ENCODE measurements at places on chromosomes 7 and 10.

- no peak for DNase-seq
Observed at GRCh38 chr7:139777133-139777891, 486 bp downstream of the HIPK2 start.

- no peak for DNase-seq
Observed at GRCh38 chr7:150405584-150406311, 26.6 kb downstream of the ZNF775 start.

GRCh38 chr10:43304687-43305333, 37.9 kb upstream of the RASGEF1A start:
- DNase-seq, result no peak

DNA sequence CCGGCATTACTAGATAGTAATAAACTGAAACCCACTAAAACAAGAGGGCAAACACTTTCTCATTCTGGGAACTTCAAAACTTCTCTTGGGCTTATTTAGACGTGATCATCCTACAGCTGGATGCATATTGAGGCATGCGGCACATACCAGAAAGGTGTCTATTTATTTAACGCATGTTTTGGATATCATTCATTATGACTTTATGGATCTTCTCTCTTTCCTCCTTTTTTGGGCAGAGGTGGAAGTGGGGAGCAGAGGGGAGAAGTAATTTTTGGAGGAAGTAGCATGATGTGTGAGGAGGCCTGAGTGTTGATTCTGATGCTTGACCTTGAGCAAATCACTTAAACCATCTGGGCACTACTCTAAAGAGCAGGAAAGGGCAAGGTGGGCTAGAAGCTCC, 270.6 kb downstream of the TRIL start:
- no peak for DNase-seq

DNA sequence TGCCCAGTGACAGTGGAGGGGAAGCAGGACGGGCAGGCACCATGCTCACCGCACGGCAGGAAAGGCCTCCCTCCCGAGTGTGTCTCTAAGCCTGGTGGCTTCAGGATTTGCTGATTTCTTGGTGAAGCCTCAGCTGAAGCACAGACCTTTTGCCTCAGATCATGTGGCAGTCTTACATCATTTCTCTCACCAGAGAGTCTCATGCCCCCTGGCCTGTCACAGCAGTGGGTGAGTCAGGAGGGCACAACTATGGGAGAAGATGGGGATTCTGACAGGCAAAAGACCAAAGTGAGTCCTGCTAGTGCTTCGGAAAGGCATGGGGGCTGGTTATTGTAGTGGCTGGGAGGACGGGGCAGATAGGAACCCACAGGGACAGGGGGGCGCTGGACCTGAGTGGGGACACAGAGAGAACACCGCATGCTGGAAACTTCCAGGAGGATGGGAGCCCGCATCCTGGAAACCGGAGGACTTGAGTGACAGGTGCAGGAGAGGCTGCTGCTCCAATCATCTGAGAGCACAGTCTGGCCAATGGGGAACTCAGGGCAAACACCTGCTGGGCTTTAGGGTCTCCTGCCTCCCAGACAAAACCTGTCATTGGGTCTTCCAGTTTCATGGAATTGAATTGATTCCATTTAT, 166.8 kb downstream of the ADARB2 start:
- no peak for DNase-seq

- no peak for DNase-seq
Observed at GRCh38 chr7:134452991-134453473, 5.9 kb downstream of the AKR1B1 start.

DNA sequence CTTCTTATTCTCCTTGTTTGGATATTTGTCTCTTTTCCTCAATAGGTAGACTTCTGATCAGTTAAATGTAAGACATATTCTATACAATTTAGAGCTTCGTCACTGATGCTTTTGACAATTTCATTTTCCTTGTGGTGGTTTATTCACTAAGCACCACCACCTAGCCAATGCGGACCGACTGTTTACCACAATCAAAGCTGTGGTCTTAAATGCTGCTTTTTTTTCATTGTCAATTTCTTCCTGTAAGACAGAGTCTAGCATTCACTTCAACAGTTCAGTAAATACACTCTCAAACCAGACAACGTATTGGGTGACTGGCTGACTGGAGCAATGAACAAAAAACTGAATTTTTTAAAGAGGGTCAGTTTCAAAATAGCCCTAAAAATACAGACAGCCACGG, 239.0 kb downstream of the DNAJB6 start:
- DNase-seq, result no peak

DNA sequence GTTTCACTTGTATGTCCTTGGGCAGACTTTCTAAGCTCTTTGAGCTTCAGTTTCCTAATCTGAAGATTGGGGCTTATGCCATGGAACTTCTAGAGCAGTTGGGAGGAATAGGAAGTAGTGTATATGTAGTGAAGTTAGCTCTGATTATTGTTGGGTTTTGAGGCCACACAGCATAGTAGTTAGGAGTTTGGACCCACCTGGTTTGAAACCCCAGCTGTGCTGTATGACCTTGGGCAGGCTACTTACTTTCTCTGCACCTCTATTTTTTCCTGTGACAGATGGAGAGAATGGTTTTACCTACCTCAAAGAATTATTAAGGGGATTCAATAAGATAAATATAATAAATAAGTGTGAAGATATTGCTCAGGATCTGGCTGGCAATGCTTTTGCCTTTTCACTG, 61.4 kb upstream of the ADRB1 start:
- no peak for DNase-seq

DNA sequence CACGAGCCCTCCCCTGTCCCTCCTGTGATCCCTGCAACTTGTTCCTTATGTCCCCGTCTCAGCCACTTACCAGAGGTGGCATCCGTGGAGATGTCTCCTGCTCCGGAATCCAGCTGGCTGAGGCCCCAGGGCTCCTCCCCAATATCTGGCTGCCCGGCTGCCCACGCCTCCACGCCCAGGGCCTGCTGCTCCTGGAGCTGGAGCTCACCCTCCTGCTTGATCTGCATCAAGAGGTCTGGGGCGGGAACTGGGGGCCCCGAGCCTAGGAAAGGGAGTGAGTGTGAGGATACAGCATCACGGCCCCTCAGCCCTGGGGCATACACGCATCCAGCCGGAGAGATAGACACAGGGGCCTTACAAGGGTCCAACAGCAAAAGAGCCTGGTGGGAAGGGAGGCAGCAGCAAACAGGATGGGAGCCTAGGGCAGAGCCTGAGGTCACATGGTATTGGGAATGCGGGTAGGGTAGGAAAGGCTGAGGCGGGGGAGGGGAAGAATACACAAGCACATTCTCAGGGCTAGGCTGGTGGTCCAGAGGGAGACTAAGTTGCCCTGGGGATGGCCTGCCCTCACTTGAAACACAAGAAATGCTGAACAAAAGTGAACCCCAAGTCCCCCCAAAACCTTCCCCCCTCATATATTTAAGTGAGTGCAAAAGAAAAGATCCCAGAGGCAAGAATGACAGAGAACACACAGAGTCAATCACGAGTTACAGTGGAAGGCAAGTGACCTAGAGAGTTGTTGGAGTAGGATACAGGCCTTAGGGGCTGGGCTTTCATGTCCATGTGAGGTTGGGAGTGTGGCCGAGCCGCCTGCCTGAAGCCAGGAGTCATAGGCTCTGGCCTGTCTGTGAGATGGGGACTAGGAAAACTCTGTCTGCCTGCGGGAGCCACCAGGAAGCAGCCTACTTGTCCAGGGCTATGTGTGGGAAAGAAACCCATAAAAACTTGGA, 16.9 kb upstream of the ZNF777 start:
- no peak for DNase-seq

DNA sequence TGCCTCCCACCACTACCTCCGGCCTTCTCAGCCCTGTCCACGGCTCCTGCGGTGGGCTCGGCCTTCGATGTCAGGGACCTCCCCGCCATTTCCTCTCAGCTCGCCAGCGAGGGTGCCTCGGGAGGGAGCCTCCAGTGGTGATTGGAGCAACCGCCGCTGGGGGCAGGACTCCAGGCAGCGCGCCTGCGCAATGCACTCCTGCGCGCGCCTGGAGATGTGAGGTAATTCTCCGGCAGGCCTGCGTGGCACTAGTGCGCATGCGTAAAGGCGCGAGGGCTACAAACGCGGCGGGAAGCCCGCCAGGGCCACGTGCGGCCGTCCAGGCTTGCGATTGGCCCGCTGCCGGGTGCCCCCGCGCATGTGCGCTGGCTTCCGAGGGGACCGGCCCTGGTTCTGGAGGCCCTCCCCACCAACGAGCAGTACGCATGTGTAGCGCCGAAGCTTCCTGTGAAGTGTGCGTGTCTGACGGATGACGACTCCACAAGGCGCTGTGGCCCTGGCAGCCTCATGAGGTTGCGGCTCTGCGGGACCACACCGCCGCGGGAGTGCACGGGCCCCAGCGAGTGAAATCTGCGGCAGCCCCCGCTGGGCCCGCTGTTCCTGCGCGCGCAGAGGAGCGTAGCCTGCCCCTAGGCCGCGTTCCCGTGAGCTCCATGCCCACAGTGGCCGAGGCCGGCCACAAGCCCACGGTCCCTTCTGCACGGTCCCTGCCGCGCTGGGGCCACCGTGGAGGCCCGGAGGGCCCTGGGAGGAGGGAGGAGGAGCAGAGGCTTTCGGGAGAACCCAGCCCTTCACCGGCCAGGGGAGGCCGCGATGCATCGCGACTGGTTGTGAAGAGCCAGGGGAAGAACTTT, at the start of gene SYCE1:
TSS of gene SYCE1 (minus strand) at position 143 of the 854 bp plus-strand sequence. CDS start at position 89, 54 bp downstream.
- DNase-seq, result no peak

GRCh38 chr10:108608860-108609259, 1314.5 kb downstream of the XPNPEP1 start:
- no peak for DNase-seq

DNA sequence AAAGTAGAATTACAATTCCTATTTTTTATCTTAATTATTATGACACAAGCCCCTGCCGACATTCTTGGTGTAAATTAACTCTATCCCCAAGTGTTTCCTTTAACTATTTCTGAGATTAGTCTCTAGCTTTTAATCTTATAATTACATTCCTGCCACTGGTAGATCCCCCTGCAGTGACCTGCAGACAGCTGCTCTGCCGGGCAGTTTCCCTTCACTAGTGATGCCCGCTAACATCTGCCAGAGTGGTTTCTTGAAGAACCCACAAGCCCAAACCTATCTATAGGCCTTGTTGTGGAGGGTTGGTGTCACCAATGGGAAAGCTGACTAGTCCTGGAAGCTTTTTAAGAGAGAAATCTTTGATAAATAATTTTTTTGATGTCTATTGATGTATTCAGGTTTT, 50.0 kb downstream of the ADAM22 start:
- no peak for DNase-seq

DNA sequence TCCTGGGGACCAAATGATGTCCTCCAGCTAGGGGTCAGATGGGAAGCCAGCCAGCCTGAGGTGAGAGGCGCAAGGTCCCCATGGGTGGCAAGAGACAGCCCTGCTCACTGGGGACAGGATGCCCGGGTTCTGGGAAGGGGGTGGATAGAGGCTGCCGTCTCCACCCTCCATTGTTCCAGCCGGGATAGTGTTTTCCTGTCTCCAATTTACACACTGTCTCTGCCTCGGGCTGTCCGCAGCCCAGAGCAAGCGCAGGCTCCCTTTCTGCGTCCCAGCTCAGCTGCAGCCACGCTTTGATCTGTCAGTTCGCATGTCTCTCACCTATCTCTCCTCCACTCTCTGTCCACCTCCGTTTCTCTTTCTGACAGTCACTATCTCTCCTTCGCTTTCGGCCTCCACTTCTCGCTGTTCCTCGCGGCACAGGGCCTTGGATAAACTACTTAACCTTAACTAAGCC, 2.1 kb downstream of the EPHB4 start:
- DNase-seq, result no peak

GRCh38 chr7:45039106-45039505, 39.1 kb downstream of the CCM2 start:
- DNase-seq, result no peak

DNA sequence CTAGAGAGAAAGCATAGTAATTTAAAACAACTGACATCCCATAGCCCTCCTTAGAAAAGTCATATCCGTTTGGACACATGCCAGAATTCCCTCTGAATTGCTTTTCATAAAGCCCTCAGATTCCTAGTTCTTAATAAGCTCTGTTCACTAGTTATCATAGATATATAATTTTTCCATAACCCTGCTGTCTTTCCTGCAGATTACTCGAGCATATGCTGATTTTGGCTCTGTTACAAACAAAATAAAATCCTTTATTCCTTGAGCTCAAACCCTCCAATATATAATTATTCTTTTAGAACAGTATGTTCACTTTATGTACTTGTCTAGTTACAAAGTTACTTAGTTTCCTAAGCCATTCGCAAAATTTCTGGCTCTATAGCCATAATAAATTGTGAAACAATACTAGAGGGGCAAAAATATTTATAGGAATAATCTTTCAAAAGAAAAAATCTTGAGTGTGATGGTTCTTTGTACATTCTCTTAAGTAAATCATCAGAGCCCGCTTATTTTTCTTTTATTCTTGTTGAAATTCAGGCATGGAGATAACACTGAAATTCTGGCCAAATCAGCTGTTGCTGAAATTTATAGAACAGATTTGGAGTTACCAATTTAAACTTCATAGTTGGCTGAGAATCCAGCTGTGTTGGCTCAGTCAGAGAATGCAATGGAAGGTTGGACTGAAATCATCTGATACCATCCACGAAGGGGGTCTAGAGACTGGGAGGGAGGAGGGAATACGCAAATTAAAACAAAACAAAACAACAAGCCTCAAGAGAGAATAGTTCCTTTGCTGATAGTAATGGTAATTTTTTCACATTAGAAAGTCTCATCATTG, 146.1 kb upstream of the TMEM196 start:
- no peak for DNase-seq

GRCh38 chr7:87510411-87510875, 35.0 kb upstream of the ABCB4 start:
- no peak for DNase-seq

DNA sequence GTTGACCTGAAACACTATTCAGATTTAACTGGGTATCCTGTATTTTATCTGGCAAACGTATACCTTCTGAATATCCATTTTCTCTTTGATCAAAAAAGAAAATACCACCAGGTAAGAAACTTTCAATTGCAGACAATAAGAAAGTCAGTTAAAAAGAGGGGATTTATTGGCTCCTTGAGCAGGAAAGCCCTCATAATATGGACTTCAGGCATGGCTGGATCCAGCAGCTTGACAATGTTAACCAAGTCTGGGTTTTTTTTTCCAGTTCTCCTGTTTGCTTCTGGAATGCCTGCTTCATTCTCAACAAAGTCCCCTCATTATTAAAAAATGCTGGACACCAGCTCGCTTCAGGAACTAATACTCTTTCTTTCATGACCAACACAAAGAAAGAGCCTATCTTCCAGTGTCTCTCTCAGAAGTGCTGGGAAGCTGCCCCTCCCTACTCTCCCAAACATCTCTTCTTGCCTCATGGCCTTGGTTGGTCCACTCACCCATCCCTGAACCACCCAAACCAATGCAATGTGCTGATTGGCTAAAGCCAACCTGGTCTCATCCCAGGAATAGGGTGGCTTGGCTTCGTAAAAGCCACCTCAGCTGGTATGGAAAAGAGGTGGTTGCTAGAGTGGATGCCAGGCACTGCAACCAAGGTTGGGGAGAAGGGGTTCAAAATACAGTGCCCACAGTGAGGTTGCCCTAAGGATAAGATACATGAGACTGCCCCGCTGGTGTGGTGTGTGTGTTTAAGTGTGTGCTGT, 30.6 kb upstream of the WDFY4 start:
- no peak for DNase-seq

All from AG09309 (cell line).